Placental epithelial cell (primary cell): ENCODE measurements at places on chromosomes 7 and 10. TPM values are rescaled to one million over a fixed set of nuclear protein-coding genes. Genes with fewer than 3 reads are reported as not detected.

The RP9 gene
- 2.9 and 5.9 TPM in 2 replicates for total RNA-seq

The SYT15 gene
- 0.22 and 0.39 TPM in 2 replicates for total RNA-seq

The VSTM4 gene
- not detected in 2 replicates for total RNA-seq

The HHEX gene
- not detected in 2 replicates for total RNA-seq
